ENCODE measurements at places on chromosomes 12 and 14. TPM values are rescaled to one million over a fixed set of nuclear protein-coding genes. Genes with fewer than 3 reads are reported as not detected.

- no peak for DNase-seq
Measured at GRCh38 chr14:77377502-77377844, 294 bp downstream of the SAMD15 start.

GRCh38 chr12:22993609-22994315, 368.8 kb downstream of the ETNK1 start:
- no peak for DNase-seq

DNA sequence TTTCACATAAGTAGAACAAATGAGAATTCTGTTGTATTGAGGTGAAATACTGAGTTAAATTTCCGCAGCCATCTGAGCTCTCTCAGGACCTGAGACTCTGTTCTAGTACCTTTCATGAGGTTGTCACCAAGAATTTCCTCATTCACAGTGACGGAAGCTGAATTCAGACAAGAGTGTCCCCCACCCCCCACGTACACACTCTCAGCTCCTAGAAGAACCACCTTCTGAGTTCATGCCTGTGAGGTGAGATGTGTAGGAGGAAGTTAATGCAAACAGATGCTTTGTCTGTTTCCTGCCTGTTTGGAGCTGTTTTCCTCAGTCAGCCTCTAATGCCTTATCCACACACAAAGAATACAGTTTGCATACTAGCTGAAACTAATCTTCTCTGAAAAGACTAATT, 18.2 kb downstream of the BICDL1 start:
- DNase-seq: no peak

GPR135 gene
- total RNA-seq: 3.4 TPM

DNA sequence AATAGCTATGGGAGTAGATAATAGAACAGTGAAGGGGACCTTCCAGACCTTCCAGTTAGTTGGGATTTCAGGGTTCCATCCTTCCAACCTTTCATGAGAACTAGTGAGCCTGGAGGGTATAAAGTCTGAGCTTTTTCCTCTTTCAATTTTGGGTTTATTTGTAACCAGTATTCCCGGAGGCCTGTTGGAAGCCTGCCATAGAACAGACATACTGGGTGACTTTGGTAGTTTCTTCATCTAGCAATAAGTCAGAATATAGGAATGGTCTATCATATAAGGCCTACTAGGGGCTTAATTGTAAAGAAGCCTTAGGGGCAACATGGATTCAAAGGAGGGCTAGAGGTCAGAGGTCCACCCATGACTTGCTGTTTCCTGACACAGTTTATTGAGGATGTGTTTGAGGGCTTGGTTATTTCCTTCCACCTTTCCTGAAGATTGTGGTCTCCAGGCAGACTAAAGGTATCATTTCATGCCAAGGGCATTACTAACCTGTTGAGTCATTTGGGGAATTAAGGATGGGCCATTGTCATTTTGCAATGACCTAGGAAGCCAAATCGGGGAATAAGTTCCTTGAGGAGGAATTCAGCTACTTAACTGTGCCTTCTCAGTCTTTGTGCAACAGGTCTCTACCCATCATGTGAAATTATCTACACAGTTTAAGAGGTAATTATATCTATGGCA, 410.3 kb downstream of the SLC6A15 start:
- DNase-seq: no peak

DNA sequence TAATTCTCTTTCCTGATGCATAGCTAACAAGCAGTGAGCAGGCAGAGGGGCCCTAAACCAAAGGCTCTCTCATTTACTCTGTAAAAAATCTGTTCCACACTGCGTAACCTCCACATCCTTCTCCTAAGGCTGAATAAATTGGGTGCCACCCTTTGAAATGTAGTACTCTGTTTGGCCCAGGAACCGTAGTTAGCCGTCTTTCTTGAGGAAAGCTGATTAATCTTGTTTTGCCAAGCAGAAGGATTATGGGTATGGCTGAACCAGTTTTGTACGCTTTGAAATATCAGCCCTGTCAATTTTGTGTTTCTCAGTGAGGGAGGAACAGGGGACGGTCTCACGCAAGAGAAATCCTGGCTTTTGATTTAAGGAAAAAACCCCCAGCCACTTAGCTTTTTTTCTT, 19.7 kb downstream of the EML1 start:
- DNase-seq: no peak

- DNase-seq: no peak
Measured at GRCh38 chr12:112714166-112714710, 77.3 kb upstream of the RPH3A start.

GRCh38 chr12:41293011-41293410, 104.9 kb downstream of the PDZRN4 start:
- DNase-seq: no peak

- no peak for DNase-seq
Measured at GRCh38 chr12:84822525-84822924, 90.1 kb downstream of the SLC6A15 start.

DNA sequence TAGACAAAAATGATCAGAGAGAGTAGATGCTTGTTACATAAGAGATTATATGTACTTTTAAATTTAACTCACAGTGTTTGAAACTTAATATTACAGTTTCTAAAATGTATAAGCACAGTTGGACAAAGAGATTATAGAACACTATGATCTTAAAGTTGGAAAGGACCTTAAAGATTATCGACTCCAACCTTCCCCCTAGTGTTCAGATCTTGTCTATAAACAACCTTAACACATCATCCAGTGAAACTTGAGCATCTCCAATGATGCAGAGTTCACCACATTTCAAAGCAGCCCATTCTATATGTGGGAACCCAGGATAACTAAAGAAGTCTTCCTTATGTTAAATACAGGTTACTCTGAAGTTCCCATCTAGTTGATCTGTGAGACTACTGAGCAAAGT, 480.8 kb downstream of the RMST start:
- no peak for DNase-seq

- DNase-seq: no peak
Measured at GRCh38 chr12:98651328-98651727, 6.2 kb downstream of the APAF1 start.

GPR162 gene
- 12.3 TPM for total RNA-seq

CCDC196 gene
- total RNA-seq: not detected

GALNT8 gene
- total RNA-seq: 0.43 TPM

DNA sequence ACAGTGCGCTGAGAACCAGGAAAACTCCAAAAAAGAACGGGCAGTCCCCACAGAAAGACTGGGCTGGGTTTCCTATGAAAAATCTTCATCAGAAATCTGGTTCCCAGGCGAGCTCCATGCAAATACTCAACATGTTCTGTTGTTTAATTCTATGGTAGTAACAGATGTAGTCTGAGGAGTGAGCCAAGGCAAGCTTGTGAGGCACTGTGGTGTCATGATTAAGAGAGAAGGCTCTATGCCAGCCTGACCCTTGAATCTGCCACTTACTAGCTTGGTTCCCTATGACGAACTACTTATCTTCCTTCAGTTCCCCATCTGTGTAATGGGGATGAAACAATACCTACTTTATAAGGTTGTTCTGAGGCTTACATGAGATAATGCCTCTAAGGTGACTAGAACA, 10.7 kb downstream of the POMT2 start:
- DNase-seq: no peak

P2RX2 gene
- total RNA-seq: not detected

DNA sequence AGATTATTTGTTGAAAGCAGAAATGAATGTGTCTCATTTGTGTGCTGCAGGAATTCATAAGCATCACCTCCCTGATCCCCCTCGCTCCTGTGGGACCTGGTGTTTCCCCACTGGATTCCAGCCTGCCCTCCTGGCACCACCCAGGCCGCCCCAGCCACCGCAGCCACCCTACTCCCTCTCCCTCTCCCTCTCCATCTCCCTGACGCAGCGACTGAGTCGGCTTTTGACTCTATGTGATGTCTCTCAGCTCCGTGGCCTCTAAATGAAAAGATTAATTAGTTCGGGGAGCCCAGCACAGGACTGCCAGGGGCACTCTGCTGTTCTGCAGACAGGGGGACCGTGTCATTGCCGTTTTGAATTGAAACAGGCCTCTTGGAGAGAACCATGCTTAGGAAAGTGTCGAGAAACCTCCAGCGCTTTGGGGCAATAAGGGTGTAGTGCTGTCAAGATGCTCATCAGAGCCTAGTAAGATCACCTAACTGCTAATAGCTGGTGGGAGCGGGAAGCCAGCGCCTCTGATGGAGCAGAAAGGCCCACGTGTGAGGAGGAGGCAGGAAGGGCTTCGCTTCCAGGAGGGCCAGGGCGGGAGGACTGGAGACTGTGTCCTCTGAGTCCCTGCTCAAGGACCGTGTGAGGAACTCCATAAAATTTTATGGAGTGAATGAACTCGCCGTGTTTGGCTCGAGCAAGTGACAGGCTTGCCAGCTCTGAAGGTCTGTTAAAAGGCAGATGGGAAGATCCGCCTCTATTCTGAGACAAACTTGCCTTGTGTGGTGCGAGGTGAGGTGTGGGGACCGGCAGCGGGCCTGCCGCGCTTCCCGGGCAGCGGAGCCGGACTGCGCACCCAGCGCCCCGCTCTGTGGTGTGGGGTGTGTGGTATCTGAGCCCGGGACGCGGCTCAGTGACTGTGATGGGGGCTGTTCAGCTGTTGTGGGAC, 157.4 kb upstream of the C14orf180 start:
- no peak for DNase-seq

DNA sequence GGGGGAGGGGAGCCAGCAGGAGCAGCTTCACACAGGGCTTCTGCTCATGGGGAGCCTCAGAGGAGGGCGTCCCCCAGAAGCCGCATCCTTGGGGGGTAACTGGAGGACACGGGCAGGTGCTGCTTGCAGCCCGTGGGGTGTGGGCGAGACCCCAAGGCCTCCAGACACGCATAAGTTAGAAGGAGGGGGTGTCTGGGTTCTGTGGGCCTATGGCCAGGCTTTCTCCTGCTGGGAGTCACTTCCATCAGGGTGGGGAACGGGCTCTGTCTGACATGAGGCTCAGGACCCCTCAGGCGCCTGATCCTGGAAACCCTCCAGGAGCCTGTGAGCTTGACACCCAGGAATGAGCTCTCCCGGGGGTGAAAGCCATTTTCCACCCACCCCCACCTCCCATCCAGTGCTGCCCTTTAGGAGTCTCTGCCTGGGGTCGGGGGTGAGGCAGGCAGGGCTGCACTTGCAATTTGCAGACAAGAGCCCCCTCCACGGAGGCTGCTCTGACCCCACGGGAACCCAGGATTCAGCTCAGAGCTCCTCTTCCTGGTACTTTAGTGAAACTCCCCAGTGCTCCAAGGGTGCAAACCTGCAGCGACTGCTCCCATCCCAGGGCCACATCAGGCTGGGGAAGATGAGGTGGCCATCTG, 325.7 kb downstream of the ADGRD1 start:
- DNase-seq: no peak

GRCh38 chr12:52232674-52233461, at the start of gene KRT7:
Gene KRT7, plus strand, starts transcription at chr12:52233243. Its CDS starts 54 bp downstream, at chr12:52233297.
- DNase-seq: peak; percentile 69

DNA sequence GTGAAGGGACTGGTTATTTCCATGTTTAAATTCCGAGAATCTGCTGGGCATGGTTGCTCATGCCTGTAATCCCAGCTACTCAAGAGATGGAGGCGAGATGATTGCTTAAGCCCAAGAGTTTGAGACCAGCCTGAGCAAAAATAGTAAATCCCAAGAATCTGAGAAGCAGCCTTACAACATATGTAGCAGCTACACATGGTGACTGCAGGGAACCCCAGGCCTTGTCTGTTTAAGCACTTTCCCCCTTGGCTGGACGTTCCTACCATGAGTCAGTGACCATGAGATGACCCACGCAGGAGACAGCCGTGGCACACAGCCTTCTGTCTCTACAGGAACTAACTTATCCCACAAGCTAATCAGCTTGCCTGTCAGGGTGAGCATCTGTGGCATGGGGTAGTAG, 5.5 kb upstream of the SLC24A4 start:
- DNase-seq: no peak

KRT81 gene
- 0.55 TPM for total RNA-seq

KERA gene
- not detected for total RNA-seq

DNA sequence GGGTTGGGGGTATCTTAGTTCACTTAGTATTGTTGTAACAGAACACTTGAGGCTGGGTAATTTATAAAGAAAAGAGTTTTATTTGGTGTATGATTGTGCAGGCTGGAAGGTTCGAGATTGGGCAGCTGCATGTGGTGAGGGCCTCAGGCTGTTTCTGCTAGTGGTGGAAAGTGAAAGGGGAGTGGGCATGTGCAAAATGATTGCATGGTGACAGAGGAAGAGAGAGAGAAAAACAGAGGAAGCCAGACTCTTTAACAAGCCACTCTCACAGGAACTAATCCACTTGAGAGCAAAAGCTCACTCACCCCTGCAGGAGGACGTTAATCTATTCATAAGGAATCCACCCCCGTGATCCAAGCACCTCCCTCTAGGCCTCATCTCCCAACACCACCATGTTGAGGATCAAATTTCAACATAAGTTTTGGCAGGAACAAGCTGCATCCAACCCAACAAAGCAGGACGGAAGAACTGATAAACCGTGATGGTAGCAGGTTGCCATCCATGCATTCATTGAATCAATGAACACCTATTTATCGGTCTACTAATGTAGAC, 165.0 kb upstream of the GZMB start:
- no peak for DNase-seq

TMTC1 gene
- 20.6 TPM for total RNA-seq

HOMEZ gene
- 26.0 TPM for total RNA-seq

DNA sequence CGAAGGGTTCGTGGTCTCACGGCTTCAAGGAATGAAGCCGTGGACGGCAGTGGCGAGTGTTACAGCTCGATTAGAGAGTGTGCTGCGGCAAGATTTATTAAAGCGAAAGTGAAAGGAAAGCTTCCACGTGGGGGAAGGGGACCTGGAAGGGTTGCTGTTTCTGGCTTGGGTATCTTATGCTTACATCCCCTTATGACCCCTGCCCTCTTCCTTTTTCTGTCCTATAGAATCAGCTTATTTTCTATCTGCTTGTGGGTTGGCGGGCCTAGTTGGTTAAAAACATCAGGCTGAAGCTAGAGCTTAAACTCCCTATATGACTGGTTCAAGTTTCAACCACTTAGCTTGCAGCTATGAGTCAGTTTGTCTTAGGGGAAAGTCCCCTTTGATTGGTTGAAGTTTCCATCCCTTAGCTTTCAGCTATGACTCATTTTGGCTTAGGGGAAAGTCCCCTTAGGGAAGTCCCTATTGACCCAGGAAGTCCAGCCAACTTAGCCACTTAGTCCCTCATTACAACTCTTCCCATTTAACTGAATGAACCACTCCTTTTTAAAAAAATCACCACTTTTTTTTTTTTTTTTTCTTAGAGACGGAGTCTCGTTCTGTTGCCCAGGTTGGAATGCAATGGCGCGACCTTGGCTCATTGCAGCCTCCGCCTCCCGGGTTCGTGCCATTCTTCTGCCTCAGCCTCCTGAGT, 1494.7 kb upstream of the TMEM132C start:
- DNase-seq: peak; percentile 15

MYF5 gene
- total RNA-seq: not detected

DNA sequence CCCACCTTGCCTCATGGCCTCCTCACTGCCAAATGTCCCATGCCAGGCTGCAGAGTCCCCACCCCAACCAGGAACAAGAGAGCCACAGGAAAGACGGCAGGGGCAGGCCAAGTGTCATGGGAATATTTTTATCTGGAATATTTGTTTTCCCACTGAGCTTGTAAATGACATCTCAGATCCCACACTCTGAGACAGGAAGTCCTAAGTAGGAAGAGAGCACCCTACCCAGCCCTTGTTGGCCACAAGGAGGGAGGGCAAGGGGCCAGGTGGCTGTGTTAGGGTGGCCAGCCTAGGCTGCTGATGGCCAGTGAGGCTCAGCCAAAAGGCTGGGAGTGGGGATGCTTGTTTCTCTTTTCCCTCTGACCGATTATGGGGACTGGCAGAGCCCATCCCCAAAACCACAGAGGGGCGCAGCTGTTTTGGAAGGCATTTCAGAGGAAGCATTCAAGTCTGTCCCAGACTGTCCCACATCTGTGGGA, 7.7 kb upstream of the MEG3 start:
- DNase-seq: no peak

GRCh38 chr14:87461704-87462103, 531.3 kb downstream of the GALC start:
- DNase-seq: no peak

SIX6 gene
- not detected for total RNA-seq

OR5AU1 gene
- total RNA-seq: not detected

Data from mucosa of gallbladder (tissue), 1 donor.